ENCODE measurements at places on chromosomes 1 and 21.

DNA sequence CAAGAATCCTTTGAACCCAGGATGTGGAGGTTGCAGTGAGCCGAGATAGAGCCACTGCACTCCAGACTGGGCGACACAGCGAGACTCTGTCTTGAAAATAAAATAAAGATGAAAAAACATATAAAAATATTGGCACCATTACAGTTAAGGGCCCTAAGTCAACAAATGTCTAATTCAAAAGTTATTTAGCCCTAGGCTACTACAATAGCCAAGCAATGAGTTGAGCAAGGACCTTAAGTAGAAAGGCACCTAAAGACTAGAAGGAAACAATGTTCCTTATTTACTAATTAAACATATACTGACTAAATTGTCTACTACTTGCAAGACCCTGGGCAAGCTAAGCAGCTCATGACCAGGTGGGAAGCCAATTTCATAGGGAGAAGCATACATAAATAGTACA, 4.1 kb downstream of the PIK3R3 start:
- DNase-seq = no peak

GRCh38 chr1:202228484-202229122, 35.0 kb downstream of the LGR6 start:
- no peak for DNase-seq

GRCh38 chr1:81982523-81982922, 181.8 kb downstream of the ADGRL2 start:
- DNase-seq = no peak

DNA sequence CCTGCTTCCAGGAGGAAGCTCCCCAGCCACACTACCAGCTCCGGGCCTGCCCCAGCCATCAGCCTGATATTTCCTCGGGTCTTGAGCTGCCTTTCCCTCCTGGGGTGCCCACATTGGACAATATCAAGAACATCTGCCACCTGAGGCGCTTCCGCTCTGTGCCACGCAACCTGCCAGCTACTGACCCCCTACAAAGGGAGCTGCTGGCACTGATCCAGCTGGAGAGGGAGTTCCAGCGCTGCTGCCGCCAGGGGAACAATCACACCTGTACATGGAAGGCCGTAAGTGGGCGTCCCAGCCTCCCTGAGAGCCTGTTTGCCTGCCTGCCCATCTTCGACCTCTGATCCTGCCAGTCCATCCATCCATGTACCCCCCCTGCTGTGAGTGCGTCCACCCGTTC, 3.6 kb downstream of the ECM1 start:
- DNase-seq = no peak

DNA sequence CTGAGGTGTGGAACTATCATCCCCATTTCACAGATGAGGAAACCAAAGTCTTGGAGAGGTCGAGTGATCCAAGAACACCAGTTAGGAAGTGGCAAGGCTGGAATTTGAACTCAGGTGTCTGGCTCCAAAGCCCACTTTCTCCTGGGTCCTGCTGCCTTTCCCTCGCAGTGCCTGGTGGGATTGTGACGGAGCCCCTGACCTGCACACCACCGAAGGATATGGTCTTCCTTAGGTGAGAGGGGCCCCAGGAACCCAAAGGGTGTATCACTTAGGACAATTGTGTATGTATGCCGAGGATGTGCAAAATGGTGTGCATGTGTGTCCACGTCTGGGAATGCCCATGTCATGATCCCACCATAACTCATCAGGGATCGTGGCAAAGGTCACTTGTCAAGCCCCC, 392.7 kb downstream of the MATN1 start:
- no peak for DNase-seq

DNA sequence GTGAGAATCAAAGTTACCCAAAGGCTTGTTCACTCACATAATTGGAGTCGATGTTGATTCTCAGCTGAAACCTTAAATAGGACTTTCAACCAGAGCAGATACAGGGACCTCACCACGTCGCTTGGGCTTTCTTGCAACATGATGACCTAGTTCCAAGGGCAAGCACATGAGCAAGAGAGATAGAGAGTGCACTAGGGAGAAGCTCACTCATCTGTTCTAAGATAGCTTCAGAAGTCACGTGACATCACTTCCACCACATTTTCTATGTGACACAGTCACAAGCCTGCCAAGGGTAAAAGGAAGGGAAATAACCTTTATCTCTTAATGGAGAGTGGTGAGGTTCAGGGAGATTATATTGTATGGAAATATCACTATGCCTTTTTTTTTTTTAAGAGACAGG, 470.1 kb upstream of the PLXNA2 start:
- DNase-seq = no peak

- no peak for DNase-seq
These were observed 48.9 kb downstream of the INKA2 start for GRCh38 chr1:111690306-111690617.

DNA sequence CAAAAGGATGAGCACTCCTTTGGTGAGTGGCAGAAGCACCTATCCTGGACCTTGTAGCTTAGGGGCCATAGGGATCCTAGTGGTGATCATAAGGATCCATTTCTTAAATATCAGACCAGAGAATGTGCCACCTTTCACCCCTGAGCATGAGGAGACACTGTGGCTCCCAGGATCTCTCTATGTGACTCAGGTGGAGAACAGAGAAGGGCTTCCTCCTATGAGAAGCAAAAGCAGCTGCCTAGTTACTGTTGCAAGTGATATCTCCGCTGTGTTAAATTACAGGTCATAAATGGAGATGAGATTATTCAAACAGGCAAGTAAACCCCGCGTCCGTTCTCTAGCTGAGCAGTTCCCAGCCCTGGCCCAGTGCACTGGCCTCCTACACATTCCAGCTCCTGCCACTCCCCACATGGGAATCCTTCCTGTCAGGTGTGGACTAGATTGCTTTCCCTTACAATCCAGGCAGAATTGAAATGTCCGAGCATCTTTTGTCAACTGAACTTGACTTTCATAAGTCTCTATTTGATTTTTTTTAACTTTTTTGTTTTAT, 26.3 kb downstream of the CLEC20A start:
- DNase-seq = no peak

- DNase-seq = no peak
These were observed 97.9 kb upstream of the RGS1 start for GRCh38 chr1:192477630-192478029.

DNA sequence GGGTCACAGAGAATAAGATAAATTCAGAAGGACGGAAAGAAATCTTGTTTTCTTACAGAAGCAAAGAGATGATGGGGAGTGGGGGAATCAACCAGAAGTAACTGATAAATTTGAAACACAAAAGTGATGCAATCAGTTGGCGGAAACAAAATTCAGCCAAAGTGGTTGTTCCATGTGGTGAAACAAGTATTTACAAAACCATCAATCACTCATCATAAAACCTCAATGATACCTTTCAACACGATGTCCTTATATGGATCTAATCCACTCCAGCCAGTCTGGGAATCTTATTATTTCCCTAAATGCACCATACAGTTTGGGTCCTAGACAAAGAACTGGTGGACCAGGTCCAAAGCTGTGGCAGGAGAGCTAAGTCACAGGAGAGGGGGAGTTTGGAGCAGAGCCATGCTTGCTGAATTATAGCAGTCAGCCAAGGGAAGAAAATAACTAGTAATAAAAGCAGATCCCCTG, 303.8 kb upstream of the LRRC7 start:
- no peak for DNase-seq

DNA sequence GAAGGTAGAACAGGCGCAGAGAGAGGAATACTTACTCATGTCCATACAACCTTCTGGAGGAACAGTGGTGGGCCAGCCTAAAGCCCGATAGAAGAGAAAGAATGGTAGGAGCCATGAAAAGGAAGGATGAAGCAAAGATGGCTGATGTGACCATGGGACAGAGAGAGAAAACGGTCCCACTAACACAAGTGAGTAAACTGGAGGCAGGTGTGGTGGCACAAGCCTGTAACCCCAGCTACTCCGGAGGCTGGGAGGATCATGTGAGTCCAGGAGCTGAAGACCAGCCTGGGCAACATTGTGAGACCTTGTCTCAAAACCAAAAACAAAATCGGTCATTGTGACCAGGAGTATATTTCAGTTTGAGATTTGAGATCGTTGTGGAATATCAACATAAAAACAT, 49.4 kb downstream of the C1orf198 start:
- DNase-seq = no peak

DNA sequence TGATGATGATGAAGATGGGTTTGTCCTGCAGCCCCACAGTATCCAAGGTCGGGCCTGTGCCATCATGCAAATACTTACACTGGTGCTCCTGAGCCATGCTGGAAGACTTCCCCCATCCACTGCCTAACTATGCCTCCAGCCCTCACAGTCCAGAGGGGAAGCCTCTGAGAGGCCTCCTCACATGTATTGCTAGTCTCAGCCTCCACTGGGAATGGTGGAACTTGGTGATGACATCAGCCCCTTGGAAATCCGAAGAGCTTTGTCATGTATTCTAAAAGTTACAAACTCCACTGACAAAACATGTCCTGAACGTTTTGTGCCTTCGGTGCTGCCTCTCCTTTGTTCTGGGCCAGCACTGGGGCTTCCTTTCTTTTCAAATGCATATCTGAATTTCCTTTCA, 61.1 kb upstream of the DMRTB1 start:
- DNase-seq = no peak

- DNase-seq = peak; percentile 23
These were observed at the start of gene AK5 for GRCh38 chr1:77281491-77282186. TSS of gene AK5 (plus strand) at chr1:77282019. CDS start at chr1:77282314, 295 bp downstream.

DNA sequence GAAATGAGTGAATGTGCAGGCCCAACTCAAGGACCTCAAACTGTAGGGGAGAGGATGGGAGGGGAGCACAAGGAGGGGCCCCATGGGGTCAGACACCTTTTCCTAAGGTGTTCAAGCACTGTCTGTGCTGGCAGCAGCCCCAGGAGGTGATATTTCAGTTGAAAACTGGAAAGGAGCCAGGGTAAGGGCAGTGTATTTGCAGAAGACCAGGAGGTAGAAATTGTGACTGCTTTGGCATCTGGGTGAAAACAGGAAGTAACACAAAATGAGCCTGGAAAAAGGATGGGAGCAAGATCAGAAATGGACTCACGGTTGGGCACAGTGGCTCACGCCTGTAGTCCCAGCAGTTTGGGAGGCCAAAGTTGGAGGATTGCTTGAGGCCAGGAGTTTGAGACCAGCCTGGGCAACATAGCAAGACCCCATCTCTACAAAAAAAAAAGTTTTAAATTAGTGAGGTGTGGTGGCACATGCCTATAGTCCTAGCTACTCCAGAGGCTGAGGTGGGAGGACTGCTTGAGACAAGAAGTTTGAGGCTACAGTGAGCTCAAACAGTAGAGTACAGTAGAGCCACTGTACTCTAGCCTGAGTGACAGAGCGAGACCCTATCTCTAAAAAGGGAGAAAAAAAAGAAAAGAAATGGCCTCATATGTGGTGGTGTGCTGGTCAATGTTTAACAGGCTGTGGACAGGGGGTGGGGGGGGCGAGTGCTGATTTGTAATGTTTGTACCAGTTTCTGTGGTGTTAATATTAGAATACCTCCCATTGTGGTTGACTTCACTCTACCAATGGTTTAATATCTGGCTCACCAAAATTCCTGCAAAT, 76.2 kb upstream of the ANGPTL1 start:
- no peak for DNase-seq

GRCh38 chr1:203353486-203353885, 2.6 kb upstream of the FMOD start:
- no peak for DNase-seq

GRCh38 chr1:9910076-9910422, at the start of gene CTNNBIP1:
TSS of gene CTNNBIP1 (minus strand) at chr1:9910269. CDS start at chr1:9872064, 38,205 bp downstream.
- no peak for DNase-seq

GRCh38 chr1:101165954-101166353, 70.9 kb upstream of the S1PR1 start:
- DNase-seq = no peak

DNA sequence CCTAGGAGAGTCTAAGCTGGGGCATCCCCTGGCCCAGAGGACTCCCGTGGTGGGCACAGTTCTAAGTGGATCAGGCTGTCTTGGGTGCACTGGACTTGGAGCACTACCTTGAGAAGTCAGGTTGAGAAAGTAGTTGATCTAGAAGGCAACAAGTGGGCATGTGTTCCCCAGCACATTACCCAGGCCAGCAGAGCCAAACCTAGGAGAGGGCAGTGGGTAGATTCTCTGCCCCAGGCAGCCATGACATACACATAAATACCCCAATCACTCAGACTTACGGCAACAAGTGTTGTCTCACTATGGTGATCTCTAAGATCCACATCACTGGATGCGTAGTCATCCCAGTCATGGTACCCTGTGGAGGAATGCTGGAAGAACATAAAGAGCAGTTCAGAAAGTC, 1.6 kb upstream of the PMF1 start:
- DNase-seq = no peak

DNA sequence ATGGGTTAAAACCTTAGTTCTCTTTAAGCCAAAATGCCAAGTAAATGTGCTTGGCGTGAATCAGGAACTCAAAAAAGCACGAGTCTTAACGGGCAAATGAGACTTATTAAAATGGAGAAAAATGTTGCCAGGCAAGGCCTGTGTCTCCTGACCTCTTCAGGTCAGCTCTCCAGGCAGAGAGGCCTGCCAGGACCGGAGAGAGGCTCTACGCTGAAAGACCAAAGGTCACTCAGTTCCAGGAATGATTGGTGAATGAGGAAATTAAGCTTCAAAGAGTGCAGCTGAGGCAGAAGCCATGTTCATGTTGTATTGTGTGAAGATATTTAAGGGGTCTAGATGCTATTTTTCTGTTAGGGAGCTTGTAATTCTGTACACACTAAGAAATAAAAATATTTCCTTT, 66.6 kb downstream of the SPAG17 start:
- no peak for DNase-seq

DNA sequence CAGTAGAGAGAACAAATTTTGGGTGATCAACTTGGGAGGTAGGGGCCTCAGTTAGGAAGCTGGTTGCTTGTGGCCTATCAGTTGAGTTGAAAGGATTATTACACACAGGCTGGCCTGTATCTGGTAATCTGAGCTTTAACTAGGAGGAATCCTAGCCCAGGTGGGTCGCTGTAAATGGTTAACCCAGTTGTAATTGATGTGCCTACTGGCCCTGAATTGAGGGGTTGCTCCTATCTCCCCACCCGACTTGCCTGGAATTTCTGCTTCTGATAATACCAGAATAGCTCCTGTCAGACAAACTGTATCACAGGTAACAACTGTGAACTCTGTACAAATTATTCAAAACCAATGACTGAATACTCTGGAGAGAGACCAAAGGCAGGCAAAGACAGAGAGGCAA, 210.4 kb upstream of the RUNX1 start:
- no peak for DNase-seq

DNA sequence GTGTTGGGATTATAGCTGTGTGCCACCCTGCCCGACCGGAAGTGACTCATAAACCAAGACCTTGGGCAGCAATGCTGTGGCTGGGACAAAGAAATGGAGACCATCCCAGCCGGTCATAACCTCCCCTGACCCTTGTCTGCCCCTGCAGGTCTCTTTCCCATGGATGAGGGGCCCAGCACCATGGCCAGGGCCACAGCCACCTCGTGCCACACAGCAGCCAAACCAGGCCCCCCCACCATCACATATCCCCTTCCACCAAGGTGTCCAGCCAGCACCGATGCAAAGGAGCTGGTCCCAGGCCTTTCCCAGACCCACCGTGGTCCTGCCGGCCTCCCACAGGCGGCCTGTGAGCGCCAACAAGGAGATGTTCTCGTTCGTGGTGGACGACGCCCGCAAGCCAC, 42.2 kb downstream of the FHAD1 start:
- DNase-seq = no peak

GRCh38 chr1:76303340-76303717, 228.8 kb downstream of the ST6GALNAC3 start:
- no peak for DNase-seq

- DNase-seq = no peak
These were observed 2.8 kb downstream of the TARBP1 start for GRCh38 chr1:234476172-234476571.

- DNase-seq = no peak
These were observed 9.8 kb upstream of the GJA8 start for GRCh38 chr1:147892731-147893214.
